Thyroid gland (tissue), 4 donors: ENCODE measurements at places on chromosomes 16 and 17. TPM values are rescaled to one million over a fixed set of nuclear protein-coding genes. Genes with fewer than 3 reads are reported as not detected.

DNA sequence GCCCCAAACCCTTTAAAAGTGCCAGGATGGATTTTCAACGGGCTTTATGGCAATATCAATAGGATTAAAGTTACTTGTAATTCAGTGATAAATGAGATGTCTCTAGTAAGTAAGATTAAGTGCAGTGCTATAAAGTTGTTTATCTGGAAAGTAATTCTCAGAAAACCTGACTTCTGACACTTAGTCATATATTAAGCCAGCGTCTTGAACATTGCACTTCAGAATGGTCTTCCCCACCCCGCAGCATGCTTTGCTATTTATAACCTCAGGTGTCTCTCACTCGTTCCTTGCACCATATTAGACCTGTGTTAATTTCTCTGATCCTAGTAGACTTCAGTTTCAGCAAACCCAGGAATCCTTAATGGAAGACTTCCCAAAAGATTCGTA, 2.1 kb upstream of the MAF start:
- H3K36me3 ChIP-seq = peaks cover 3% of the 10 kb centered on the region
- no peak overlapping the region for H3K4me3 ChIP-seq

- DNase-seq = no peak
- H3K27me3 ChIP-seq = no peaks in the 10 kb centered on the region
Measured at GRCh38 chr17:68732301-68732749, 131.2 kb upstream of the FAM20A start.

DNA sequence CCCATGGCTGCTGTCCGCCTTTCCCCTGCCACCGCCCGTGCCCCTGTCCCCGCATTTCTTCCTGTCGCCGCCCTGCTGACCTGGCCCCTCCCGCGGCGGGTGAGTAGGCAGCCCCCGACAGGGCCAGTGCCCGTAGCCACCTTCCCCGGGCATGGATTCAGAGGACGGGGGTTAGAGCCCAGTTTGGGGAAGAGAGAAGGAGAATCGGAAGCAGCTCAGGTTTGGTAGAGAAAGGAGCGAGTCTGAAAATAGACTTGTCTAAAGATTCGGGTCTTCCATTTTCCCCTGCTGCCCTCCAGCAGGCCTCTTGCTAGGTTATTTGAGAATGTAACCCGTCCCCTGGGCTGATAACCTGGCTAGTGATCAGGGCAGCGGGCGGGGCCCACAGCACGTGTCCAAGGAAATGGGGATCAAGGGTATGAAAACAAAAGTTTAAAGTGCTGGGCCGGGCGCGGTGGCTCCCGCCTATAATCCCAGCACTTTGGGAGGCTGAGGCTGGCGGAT, 7.9 kb upstream of the CLDN9 start:
- no peak overlapping the region for H3K27ac ChIP-seq
- no peaks in the 10 kb centered on the region for H3K27me3 ChIP-seq

- DNase-seq = no peak
- no peak overlapping the region for H3K4me3 ChIP-seq
- no peaks in the 10 kb centered on the region for H3K4me1 ChIP-seq
- H3K27me3 ChIP-seq = no peaks in the 10 kb centered on the region
- no peaks in the 10 kb centered on the region for H3K36me3 ChIP-seq
Measured at GRCh38 chr17:55683550-55684315, 38.9 kb downstream of the TMEM100 start.

GRCh38 chr17:72516772-72517399, 396.1 kb downstream of the SOX9 start:
- H3K27me3 ChIP-seq = no peaks in the 10 kb centered on the region
- peak; percentile 37 for DNase-seq
- no peaks in the 10 kb centered on the region for H3K36me3 ChIP-seq
- no peak overlapping the region for H3K4me3 ChIP-seq
- peaks cover 51% of the 10 kb centered on the region for H3K4me1 ChIP-seq
- peak overlapping the region; percentile 98 for H3K27ac ChIP-seq

The TRPV3 gene
- 1.0 TPM for total RNA-seq

- H3K4me1 ChIP-seq = no peaks in the 10 kb centered on the region
- DNase-seq = no peak
- no peak overlapping the region for H3K27ac ChIP-seq
- H3K36me3 ChIP-seq = no peaks in the 10 kb centered on the region
- H3K4me3 ChIP-seq = no peak overlapping the region
Measured at GRCh38 chr17:62862251-62862650, 54.1 kb upstream of the MARCHF10 start.

The TVP23B gene
- total RNA-seq = 85.1 TPM

DNA sequence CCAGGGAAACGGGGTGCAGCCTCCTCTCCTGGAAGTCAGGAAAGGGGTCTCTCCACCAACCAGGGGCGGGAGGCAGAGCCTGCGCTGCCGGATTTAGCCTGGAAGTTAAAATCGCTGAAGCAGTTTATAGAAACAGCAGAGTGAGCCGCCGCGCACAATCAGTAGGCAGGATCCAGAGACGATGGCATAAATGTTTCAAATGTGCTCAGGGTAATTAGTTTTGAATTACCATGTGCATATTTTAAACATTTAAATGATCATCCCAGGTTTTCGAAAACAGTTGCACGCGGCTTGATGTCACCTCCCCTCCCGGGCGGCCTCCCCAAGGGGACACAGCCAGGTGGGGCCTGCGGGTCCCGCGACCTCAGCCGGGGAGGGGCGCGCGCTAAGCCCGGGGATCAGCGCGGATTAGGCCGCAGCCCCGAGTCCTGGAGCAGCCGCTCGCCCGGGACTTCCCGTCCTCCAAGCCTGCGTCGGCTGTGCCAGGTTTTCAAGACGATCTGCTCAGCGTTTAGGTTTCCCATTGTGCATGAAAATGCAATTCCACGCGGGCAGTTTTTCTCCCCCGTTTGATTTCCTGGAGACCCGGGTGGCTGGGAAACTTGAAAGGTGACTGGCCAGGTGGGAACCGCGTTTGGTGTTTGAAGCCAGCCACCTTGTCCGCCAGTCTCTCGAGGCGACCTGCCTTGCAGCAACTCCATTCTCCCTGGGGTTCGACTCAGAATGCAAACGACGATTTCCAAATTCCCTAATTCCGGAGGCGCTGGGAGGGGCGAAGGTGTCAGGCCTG, 78.3 kb downstream of the RPA1 start:
- H3K4me1 ChIP-seq = peaks cover 8% of the 10 kb centered on the region
- H3K27me3 ChIP-seq = peaks cover 8% of the 10 kb centered on the region
- H3K27ac ChIP-seq = no peak overlapping the region
- DNase-seq = peak; percentile 11
- H3K4me3 ChIP-seq = no peak overlapping the region
- no peaks in the 10 kb centered on the region for H3K36me3 ChIP-seq

The TP53TG3F gene
- total RNA-seq = not detected

The PIK3R5 gene
- 6.4 TPM for total RNA-seq

DNA sequence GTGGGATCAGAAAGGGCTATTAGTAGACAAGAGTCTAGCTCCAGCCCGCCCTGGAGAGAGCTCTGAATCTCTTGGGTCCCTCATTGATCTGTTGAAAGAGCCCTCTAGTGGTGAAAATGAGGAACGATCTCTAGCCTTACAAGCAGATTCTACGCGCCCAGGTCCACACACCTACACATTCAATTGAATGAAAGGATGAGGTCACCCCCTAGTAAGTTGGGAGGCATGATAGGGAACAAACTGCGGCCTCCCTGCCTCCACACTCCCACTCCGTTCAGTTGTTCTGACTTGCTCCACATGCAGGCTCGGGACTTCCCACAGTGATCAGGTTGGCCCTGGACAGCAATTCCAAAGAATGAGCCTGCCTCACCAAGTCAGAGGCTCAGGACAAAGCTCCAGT, 2.9 kb upstream of the CACNG3 start:
- no peak overlapping the region for H3K27ac ChIP-seq
- peak; percentile 3 for DNase-seq
- H3K27me3 ChIP-seq = no peaks in the 10 kb centered on the region
- no peaks in the 10 kb centered on the region for H3K4me1 ChIP-seq

DNA sequence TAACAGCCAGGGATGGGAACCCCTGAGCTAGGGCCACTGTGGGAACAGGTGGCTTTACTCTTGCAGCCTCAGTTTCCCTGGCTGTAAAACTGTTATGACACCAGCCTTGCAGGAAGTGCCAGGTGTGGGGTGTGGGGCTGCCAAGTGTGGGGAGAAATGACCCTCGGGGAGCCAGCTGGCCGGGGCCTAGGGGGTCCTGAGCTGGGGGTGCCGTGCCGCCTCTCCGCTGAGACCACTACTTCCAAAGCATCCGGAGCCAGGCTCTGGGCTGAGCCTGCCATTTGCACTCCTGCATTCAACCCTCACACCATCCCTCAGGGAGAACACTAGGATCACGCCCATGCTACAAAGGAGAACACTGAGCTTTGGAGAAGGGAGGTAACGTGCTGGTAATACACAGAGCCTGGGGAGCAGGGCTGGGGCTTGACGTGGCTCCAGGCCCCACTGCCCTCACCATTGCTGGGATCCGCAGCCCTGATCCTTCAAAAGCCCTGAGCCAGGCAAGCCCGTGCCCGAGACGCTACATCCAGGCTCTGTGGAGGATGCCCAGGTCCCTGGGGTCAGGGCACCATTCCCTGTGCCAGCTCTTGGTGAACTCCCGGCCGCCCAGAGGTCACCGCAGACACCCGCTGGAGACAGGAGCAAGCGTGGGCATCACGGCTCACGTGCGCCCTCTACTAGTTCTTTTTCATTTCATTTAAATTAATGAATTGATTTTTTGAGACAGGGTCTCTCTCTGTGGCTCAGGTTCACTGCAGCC, 28.8 kb upstream of the GINS2 start:
- H3K27me3 ChIP-seq = no peaks in the 10 kb centered on the region
- H3K36me3 ChIP-seq = no peaks in the 10 kb centered on the region
- no peak overlapping the region for H3K4me3 ChIP-seq
- DNase-seq = peak; percentile 64

DNA sequence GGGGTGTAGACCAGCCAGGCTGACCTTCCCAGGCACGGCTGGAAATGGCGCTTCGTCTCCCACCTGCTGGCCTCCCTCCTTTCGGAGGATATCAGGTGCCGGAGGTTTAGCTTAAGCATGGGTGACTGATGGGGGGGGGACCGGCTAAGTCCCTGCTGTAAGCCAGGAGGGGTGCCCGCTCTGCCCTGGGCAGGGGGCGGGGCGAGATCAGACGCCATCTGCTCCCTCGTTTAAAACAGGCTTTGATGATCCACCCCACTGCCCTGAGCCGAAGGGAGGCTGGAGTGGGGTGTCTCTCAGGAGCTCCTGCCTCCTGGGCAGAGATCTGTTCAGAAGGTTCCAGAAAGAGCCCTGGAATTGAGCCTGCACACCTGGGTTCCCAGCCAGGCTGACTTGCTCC, 26.0 kb downstream of the C16orf74 start:
- H3K27ac ChIP-seq = no peak overlapping the region
- DNase-seq = no peak
- no peak overlapping the region for H3K4me3 ChIP-seq
- H3K36me3 ChIP-seq = no peaks in the 10 kb centered on the region
- no peaks in the 10 kb centered on the region for H3K27me3 ChIP-seq

DNA sequence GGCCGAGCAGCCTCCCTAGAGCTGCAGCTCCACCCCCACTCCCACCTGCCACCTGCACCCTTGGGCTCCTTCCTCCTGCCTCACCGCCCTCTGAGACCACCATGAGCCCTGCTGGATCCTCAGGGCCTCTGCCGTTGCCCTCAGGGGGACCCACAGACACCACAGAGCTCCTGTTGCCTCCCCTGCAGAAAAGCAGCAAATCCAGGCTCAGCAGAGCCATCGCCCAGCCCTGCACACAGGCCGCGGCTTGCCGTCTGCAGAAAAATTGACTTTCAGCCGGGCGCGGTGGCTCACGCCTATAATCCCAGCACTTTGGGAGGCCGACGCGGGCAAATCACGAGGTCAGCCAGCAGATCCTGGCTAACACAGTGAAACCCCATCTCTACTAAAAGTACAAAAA, 7.0 kb upstream of the PPP1R27 start:
- peaks cover 36% of the 10 kb centered on the region for H3K36me3 ChIP-seq
- H3K4me1 ChIP-seq = no peaks in the 10 kb centered on the region
- no peak overlapping the region for H3K4me3 ChIP-seq
- no peak for DNase-seq

GRCh38 chr16:74700438-74701225, at the start of gene MLKL:
Gene MLKL, minus strand, starts transcription at chr16:74700862. Its CDS starts 5,105 bp downstream, at chr16:74695757.
- peak within 1 kb of the TSS; percentile 35 for H3K4me3 ChIP-seq
- no peaks in the 10 kb centered on the region for H3K36me3 ChIP-seq
- no peaks in the 10 kb centered on the region for H3K4me1 ChIP-seq
- DNase-seq = peak; percentile 56

GRCh38 chr16:79628988-79629387, 28.5 kb upstream of the MAF start:
- no peaks in the 10 kb centered on the region for H3K36me3 ChIP-seq
- H3K27ac ChIP-seq = no peak overlapping the region
- no peak for DNase-seq
- H3K4me1 ChIP-seq = no peaks in the 10 kb centered on the region
- no peak overlapping the region for H3K4me3 ChIP-seq

The PPP1R27 gene
- not detected for total RNA-seq

DNA sequence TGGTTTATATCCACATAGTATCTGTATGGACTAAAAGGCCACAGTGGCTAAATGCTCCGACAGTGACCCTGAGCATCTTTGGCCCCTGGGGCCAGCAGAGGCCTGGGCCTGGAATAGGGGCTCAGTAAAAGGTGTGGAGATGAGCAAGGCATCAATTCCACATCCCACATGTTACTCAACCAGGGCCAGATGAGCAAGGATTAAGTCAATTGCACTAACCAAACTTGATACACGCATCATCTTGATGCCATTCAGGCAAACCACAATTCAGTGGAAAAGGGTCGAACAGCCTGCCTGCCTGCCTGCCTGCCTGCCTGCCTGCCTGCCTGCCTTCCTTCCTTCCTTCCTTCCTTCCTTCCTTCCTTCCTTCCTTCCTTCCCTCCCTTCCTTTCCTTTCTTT, 53.5 kb upstream of the DNAJA2 start:
- H3K27ac ChIP-seq = no peak overlapping the region
- H3K4me1 ChIP-seq = no peaks in the 10 kb centered on the region
- H3K27me3 ChIP-seq = no peaks in the 10 kb centered on the region
- no peak for DNase-seq

The LPO gene
- not detected for total RNA-seq

DNA sequence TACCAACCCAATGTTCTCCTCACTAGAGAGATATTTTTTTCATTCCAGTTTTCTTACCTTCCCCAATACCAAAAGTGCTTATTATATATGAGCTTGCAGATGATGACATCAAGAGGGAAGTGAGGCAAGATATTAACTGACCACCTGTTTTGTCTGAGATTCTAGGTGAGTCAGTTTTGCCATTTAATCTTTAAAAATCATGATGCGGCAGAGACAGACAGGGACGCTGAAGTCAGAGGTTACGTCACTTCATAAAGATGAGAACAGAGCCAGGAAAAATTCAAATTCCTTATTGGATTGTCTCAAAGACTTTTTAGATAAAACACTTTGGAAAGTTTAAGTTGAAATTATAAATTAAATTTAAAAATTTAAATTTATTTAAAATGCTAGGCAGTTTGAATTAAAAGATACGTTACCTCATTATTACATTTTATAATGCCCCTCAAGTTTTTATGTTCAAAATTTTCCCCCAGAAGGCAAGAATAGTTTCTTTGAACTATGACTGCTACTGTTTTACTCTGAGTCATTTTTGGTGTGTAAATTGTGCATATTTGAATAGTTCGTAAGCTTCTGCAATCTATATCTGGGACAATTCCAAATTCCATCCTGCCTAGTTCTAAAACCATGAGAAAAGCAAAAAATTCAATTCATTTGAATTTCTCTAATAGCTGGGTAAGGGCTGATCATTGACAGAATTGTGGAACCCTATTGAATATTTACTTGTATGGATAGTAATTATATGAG, 839.6 kb upstream of the GOT2 start:
- H3K36me3 ChIP-seq = no peaks in the 10 kb centered on the region
- H3K27me3 ChIP-seq = no peaks in the 10 kb centered on the region
- no peaks in the 10 kb centered on the region for H3K4me1 ChIP-seq
- DNase-seq = no peak
